ENCODE measurements at places on chromosomes 3 and 15. TPM values are rescaled to one million over a fixed set of nuclear protein-coding genes. Genes with fewer than 3 reads are reported as not detected.

Gene MYEF2
- polyA plus RNA-seq = 7.1 TPM

Gene C3orf80
- polyA plus RNA-seq = 1.6 TPM

Gene TMOD2
- polyA plus RNA-seq = 5.7 TPM

Gene ZPLD1
- not detected for polyA plus RNA-seq

Gene CHRFAM7A
- 0.44 TPM for polyA plus RNA-seq

Gene GJD2
- not detected for polyA plus RNA-seq

Gene SLC51B
- polyA plus RNA-seq = 0.44 TPM

Gene ANKDD1A
- polyA plus RNA-seq = 7.5 TPM

Gene DNASE1L3
- polyA plus RNA-seq = 5.4 TPM

Gene ACP3
- polyA plus RNA-seq = 0.91 TPM

Gene ARGFX
- polyA plus RNA-seq = not detected

Gene SHQ1
- 9.2 TPM for polyA plus RNA-seq

Gene GADL1
- polyA plus RNA-seq = not detected

Gene ISLR
- 82.1 TPM for polyA plus RNA-seq

Gene HGD
- 0.27 TPM for polyA plus RNA-seq

Gene RAB43
- 11.3 TPM for polyA plus RNA-seq

Gene UACA
- 12.8 TPM for polyA plus RNA-seq

Gene TM4SF18
- polyA plus RNA-seq = 3.2 TPM

Gene CTXND1
- polyA plus RNA-seq = 0.42 TPM

Gene SLC9C1
- not detected for polyA plus RNA-seq

Gene GOLGA8N
- polyA plus RNA-seq = 5.5 TPM

Gene MESP1
- polyA plus RNA-seq = 0.91 TPM

Gene FAM107A
- 152 TPM for polyA plus RNA-seq

Gene CAPN3
- polyA plus RNA-seq = 6.3 TPM

Gene CYP11A1
- polyA plus RNA-seq = 0.38 TPM

Gene EOMES
- polyA plus RNA-seq = 0.10 TPM

Gene SPESP1
- polyA plus RNA-seq = 5.7 TPM

Gene ADGRG7
- polyA plus RNA-seq = not detected

Gene CNTN3
- 10.2 TPM for polyA plus RNA-seq

Gene ZCWPW2
- 1.9 TPM for polyA plus RNA-seq

Gene TRIM42
- polyA plus RNA-seq = not detected

Gene KNG1
- polyA plus RNA-seq = 0.37 TPM

Gene CCDC39
- polyA plus RNA-seq = 0.14 TPM

Gene C3orf85
- polyA plus RNA-seq = not detected

Gene SHC4
- polyA plus RNA-seq = 0.68 TPM

Gene MEF2A
- 37.6 TPM for polyA plus RNA-seq

Gene TRPM1
- polyA plus RNA-seq = not detected
